D341Med (cell line): ENCODE measurements at places on chromosomes 4 and X.

- no peak for DNase-seq
These were observed 11.6 kb downstream of the ARHGAP24 start for GRCh38 chr4:85486425-85487086.

- DNase-seq: no peak
These were observed 41.9 kb downstream of the SLC7A11 start for GRCh38 chr4:138200236-138200590.

DNA sequence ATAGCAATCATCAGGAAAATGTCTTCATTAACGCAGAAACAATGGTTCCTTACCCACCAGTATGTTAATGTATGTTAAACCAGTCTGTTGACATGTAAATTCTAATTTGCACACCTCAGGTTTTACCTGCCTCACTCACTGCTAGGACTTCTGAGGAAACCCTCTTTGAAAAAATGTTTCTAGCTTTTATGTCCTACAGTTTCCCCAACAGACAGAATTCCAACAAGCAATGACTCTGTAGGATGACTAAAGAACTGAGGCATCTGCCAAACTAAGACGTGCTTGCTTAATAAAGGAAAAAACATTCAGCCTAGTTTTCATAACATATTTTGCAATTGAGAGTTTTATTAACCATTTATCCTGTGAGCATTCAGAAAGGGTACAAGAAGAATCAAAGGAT lies 20.6 kb upstream of the SOX3 start:
- no peak for DNase-seq

DNA sequence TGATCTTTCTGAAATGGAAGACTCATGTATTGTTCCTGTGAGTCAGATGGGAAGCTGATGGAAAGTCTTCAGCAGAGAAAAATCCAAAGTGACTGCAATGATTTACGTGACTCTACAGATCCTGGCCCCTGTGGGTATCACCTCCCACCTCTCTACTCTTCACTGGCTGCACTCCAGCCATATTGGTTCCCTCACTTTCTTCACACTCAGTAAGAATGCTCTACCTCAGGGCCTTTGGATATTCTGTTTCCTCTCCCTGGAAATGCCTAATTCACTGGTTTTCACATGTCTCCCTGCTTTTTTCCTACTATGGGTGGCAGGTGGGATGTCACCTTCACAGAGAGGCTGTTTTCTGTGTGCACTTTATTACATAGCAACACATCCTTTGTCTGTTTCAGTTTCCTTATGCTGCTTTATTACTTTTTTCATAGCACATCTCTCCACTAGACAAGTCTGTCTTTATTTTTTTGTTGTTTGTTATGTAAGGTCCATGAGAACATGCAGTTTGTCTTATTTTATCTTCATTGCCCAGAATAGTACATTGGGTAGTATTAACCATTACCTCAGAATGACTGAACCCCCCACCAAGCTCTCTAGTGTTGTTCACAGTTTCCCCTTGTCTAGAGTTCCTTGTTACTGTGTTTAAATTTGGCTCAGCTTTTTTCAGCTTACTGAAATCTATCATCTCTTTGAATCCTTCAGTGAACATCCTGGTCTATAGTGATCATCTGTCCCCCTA lies 57.6 kb upstream of the CLNK start:
- no peak for DNase-seq

GRCh38 chrX:39438603-39439602 lies 637.6 kb downstream of the MID1IP1 start:
- DNase-seq: peak; percentile 40

- no peak for DNase-seq
These were observed 4.8 kb downstream of the MAGEA11 start for GRCh38 chrX:149716632-149717031.

DNA sequence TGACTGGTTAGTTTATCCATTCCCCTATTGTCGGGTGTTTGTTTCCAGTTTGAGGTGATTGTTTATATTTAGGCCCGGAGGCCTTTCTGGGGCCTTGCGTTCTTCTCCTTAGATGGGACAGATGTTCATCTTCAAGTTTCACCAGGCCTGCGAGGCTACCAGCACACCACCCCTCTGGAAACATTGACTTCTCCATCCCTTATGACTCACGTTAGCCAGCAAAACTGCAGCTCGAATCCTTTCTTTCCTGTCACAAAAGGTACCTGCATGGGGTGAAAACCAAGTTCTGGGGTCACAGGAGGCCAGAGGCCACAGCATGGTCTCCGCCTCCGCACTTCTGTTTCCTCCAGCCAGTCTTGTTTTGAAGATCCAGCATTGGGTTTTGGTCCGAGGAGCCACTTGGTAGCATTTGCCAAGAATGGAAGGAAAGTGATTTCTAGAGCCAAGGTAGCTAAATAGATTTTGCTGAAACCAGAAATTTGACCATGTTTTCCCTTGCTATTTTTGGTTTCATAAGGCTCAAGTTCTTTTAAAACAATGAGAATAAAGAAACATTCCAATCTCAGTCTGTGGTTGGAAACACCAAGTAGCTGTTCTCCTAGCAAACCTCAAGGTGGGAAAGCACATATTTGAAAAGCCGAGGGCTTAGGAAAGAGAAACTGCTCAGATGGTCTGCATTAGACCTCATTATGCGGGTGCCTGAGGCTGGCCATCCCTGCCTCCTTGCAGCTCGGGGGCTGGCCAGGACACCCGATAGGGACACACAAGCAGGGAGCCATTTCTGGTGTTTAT lies 5.6 kb downstream of the NYX start:
- no peak for DNase-seq

DNA sequence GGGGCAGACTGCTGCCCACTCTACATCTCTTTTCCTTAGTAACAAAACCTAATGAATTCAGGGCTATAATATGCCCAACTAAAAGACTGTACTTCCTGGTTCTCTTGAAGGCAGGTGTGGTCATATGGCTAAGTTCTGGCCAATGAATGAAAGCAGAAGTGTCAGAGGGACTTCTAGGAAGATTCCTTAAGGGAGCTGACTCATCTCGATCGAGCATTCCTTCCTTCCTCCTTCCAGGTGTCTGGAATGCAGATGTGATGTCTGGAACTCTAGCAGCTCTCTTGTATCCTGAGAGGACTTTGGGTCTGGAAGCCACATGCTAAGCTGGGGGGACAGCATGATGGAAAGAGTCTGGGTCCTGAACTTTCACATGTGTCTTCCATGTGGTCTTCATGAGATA lies 116.2 kb upstream of the STX18 start:
- no peak for DNase-seq

- peak; percentile 33 for DNase-seq
These were observed 10.4 kb downstream of the CORIN start for GRCh38 chr4:47827343-47828047.

DNA sequence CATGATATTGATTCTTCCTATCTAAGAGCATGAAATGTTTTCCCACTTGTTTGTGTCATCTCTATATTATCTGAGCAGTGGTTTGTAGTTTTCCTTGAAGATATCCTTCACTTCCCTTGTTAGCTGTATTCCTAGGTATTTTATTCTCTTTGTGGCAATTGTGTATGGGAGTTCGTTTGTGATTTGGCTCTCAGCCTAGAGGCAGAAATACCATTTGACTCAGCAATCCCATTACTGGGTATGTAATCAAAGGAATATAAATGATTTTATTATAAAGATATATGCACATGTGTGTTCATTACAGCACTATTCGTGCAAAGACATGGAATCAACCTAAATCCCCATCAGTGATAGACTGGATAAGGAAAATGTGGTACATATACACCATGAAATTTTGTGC lies 172.7 kb upstream of the IL15 start:
- no peak for DNase-seq

- DNase-seq: no peak
These were observed 182.3 kb downstream of the BANK1 start for GRCh38 chr4:101972791-101973190.

- DNase-seq: no peak
These were observed 103.0 kb upstream of the MAML3 start for GRCh38 chr4:140256941-140257340.

DNA sequence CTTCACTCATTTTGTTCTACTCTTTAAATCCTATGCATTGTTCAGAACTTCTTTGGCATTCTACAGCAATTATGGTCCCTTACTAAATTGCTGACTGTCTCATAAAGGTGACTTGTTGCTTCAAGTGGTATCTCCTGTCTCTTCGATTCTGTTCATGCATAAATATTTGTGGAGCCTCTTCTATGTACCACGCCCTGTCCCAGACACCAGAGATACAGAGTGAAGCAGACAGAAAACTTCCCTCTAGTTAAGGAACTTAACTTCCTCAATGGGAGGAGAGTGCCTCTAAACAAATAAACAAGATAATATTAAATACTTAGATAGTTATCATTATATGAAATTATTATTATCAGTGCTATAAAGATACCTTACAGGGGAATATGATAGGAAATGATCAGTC lies 235.7 kb downstream of the FRAS1 start:
- DNase-seq: no peak

GRCh38 chr4:11312389-11312788 lies 116.3 kb downstream of the HS3ST1 start:
- no peak for DNase-seq

- DNase-seq: no peak
These were observed 105.3 kb upstream of the MBNL3 start for GRCh38 chrX:132594129-132594528.

GRCh38 chr4:22593933-22594332 lies 78.1 kb upstream of the ADGRA3 start:
- no peak for DNase-seq

DNA sequence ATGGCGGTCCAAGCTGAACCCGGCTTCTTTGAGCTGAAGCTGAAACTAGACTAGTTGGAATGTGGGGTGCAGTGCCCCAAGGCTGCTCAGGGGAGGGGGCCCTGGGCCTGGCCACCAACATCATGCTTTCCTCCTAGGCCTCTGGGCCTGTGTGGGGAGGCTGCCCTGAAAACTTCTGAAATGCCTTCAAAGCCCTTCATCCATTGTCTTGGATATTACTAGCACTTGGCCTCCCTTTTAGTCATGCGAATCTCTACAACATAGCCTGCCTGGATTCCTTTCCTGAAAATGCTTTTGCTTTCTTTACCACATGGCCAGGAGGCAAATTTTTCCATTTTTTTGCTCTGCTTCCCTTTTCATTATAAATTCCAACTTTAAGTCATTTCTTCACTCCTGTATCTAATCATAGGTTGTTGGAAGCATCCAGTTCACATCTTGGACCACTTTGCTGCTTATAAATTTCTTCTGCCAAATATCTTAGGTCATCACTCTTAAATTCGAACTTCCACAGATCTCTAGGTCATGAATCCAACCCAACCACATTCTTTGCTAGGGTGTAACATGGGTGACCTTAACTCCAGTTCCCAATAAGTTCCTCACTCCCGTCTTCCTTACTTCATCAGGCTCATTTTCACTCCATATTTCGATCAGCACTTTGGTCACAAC lies 103.4 kb downstream of the DDIT4L start:
- DNase-seq: no peak

- DNase-seq: no peak
These were observed 56.6 kb downstream of the FAM13A start for GRCh38 chr4:89000382-89000781.

- no peak for DNase-seq
These were observed 277.3 kb upstream of the KLF3 start for GRCh38 chr4:38386654-38387188.

DNA sequence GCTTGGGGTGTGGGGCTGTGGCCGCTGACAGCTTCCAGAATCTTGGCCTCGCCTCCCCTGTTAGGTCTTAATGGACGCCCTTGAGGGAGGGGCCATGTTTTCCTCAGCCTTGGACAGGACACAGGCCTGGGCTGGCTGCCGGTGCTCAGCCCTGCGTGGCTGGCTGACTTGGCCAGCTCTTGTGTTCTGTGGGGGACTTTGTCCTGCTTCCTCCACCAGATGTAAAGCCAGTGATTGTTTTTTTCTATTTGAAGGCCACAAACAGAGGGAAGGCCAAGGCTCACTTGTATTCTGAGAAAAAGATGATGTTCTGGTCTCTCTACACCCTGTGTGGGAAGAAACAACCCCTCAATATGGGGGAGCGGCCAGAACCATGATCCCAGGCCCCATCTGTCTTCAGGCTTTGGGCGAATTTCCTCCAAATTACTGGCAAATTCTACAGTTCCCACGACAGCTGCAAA lies 71.3 kb downstream of the HTRA3 start:
- DNase-seq: no peak
